Endothelial cell (in vitro differentiated cells): ENCODE measurements at places on chromosomes 12 and 14.

- no peak for DNase-seq
Measured at GRCh38 chr14:64970041-64970440, 2.1 kb downstream of the RAB15 start.

DNA sequence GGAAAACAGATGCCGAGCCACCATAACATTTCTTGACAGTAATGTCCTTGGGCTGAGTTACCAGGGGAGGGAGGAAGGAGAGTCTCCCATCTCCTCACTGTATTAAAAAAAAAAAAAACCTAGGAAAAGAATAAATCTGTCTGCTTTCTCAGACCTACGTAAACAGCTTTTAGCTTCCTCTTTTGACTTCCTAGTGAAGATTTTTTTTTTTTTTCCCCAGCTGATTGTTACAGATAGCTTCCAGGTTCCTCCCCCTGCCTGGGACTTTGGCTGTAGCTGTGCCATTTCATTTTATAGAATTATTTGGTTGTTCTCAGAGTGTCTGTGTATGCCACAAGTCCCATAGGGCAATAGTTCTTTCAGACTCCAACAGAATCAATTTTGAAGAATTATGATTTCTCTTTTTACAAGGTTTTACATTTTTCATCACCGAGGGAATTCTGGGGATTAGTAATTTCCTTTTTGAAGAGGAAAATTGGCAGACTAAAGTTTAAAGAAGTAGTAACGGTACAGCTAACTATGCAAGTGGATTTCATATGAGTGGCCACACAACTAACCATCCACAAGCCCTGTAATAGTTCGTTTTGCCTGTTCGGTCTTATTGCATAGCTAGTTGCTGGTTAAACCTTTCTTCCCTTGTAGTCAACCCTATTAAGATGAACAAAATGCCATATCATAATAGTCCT lies 23.1 kb upstream of the GNS start:
- DNase-seq: no peak

- no peak for DNase-seq
Measured at GRCh38 chr12:53980104-53980801, 4.7 kb upstream of the HOXC10 start.

DNA sequence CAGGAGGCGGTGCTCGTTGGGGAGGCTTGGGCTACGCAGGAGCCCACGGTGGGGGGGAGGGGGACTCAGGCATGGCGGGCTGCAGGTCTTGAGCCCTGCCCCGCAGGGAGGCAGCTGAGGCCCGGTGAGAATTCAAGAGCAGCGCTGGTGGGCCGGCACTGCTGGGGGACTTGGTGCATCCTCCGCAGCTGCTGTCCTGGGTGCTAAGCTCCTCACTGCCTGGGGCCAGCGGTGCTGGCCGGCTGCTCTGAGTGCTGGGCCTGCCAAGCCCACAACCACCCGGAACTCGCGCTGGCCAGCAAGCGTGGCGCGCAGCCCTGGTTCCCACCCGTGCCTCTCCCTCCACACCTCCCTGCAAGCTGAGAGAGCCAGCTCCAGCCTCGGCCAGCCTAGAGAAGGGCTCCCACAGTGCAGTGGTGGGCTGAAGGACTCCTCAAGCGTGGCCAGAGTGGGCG lies 3.2 kb downstream of the METTL25 start:
- DNase-seq: no peak

GRCh38 chr12:47839214-47839876 lies 19.6 kb upstream of the HDAC7 start:
- DNase-seq: no peak

DNA sequence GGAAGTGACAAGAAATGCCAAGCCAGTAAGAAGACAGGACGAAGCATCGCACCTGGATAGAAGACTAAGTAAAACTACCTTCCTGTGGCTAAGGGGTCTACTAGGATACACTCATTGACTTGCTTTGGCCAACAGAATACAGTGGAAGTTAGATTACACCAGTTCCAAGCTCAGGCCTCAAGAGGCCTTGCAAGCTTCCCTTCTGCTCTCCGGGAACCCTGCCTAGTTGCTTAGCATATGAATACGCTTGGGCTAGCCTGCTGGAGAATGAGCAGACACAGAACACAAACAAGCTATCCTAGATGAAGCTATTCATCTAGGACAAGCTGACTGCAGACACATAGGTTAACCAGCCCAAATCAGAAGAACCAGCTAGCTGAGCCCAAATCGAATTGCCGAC lies 97.0 kb downstream of the DPF3 start:
- DNase-seq: no peak

- DNase-seq: no peak
Measured at GRCh38 chr14:55689981-55690871, 110.2 kb downstream of the KTN1 start.
